ENCODE measurements at places on chromosomes 2 and 18. TPM values are rescaled to one million over a fixed set of nuclear protein-coding genes. Genes with fewer than 3 reads are reported as not detected.

Gene RBFA
- 29.5 TPM for total RNA-seq

Gene FAM98A
- total RNA-seq, result 103 TPM

Gene TXNL1
- 85.8 TPM for total RNA-seq

Gene CFAP53
- 0.34 TPM for total RNA-seq

Gene LRRC30
- not detected for total RNA-seq

Gene MORN2
- 9.7 TPM for total RNA-seq

Gene NEMP2
- 5.3 TPM for total RNA-seq

Gene ANKRD30B
- not detected for total RNA-seq

Gene CDH19
- not detected for total RNA-seq

Gene RBM43
- 1.7 TPM for total RNA-seq

Data from H1 (cell line).